ENCODE measurements at places on chromosomes 1 and 21.

GRCh38 chr1:43742026-43742425 lies 34.7 kb downstream of the ST3GAL3 start:
- peaks cover 30% of the 10 kb centered on the region for H3K36me3 ChIP-seq
- H3K27me3 ChIP-seq = no peaks in the 10 kb centered on the region

GRCh38 chr1:94765958-94766357 lies 54.2 kb upstream of the SLC44A3 start:
- no peak overlapping the region for H3K4me3 ChIP-seq
- H3K27ac ChIP-seq = no peak overlapping the region
- DNase-seq = no peak
- H3K36me3 ChIP-seq = no peaks in the 10 kb centered on the region

GRCh38 chr1:29521438-29521715 lies 285.1 kb downstream of the PTPRU start:
- DNase-seq = no peak
- H3K27ac ChIP-seq = no peak overlapping the region
- no peaks in the 10 kb centered on the region for H3K4me1 ChIP-seq

GRCh38 chr1:27668808-27669723 lies 2.9 kb downstream of the IFI6 start:
- no peaks in the 10 kb centered on the region for H3K27me3 ChIP-seq
- H3K27ac ChIP-seq = no peak overlapping the region
- H3K36me3 ChIP-seq = no peaks in the 10 kb centered on the region
- no peak for DNase-seq
- H3K4me1 ChIP-seq = peaks cover 3% of the 10 kb centered on the region
- no peak overlapping the region for H3K4me3 ChIP-seq

- H3K4me3 ChIP-seq = peak overlapping the region; percentile 63
- H3K27me3 ChIP-seq = no peaks in the 10 kb centered on the region
- peaks cover 34% of the 10 kb centered on the region for H3K4me1 ChIP-seq
These were observed 673 bp upstream of the DHCR24 start for GRCh38 chr1:54887665-54888071.

- H3K4me3 ChIP-seq = no peak overlapping the region
- no peak for DNase-seq
- H3K36me3 ChIP-seq = no peaks in the 10 kb centered on the region
- peaks cover 4% of the 10 kb centered on the region for H3K4me1 ChIP-seq
- no peak overlapping the region for H3K27ac ChIP-seq
- H3K27me3 ChIP-seq = no peaks in the 10 kb centered on the region
These were observed 4.2 kb upstream of the PTPN22 start for GRCh38 chr1:113875714-113876113.

GRCh38 chr1:208691012-208691411 lies 446.8 kb upstream of the PLXNA2 start:
- DNase-seq = no peak
- no peaks in the 10 kb centered on the region for H3K4me1 ChIP-seq
- no peaks in the 10 kb centered on the region for H3K27me3 ChIP-seq
- no peaks in the 10 kb centered on the region for H3K36me3 ChIP-seq
- H3K27ac ChIP-seq = no peak overlapping the region

DNA sequence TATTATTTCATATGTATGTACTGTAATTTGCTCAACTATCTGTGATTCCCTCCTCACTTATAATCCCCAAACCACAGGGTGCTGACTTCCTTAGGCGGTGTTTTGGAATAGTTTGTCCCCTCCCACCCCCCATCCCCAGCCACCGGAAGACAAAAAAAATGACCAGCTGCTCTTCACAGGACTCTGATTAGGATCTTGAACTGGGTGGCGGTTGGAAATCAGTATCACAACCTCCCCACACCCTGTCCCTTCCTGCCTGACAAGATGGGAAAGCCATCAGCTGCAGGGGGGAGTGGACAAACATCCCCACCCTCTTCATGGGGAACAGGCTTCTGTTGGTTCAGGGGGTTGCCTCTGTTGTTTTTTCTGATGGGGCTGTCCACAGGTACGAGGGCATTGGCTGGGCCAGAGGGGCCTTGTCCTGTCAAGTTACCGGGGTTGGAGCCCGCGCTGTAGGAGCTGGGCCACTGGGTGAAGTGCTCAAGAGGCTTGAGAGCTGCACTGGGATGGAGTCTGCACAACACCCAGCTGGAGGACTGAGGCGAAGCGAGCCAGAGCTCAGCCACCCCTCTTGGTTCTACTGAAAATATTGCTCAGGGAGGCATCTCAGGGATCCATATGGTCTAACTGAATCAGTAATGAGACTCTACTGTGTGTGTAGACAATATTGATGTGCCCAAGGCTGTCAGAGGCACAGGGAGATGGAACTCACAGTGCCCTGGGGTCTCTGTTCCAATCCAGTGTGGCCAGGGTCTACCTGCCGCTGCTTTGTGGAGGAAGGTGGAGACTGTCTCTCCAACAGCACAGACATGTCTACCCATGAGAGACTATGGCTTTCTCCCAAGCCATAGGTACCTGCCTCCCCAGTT lies 28.2 kb downstream of the NAV1 start:
- H3K27ac ChIP-seq = no peak overlapping the region
- H3K27me3 ChIP-seq = no peaks in the 10 kb centered on the region
- H3K4me3 ChIP-seq = no peak overlapping the region
- no peaks in the 10 kb centered on the region for H3K36me3 ChIP-seq

- peaks cover 3% of the 10 kb centered on the region for H3K36me3 ChIP-seq
- H3K4me3 ChIP-seq = no peak overlapping the region
- peaks cover 37% of the 10 kb centered on the region for H3K4me1 ChIP-seq
- no peaks in the 10 kb centered on the region for H3K27me3 ChIP-seq
- H3K27ac ChIP-seq = no peak overlapping the region
These were observed 11.1 kb downstream of the VANGL2 start for GRCh38 chr1:160411271-160412027.

- H3K27me3 ChIP-seq = no peaks in the 10 kb centered on the region
- H3K4me1 ChIP-seq = peaks cover 15% of the 10 kb centered on the region
- no peaks in the 10 kb centered on the region for H3K36me3 ChIP-seq
- DNase-seq = no peak
- H3K27ac ChIP-seq = no peak overlapping the region
These were observed 2.8 kb downstream of the ANKRD34A start for GRCh38 chr1:145961425-145962156.

- no peak overlapping the region for H3K27ac ChIP-seq
- H3K4me1 ChIP-seq = peaks cover 2% of the 10 kb centered on the region
- H3K4me3 ChIP-seq = no peak overlapping the region
- H3K36me3 ChIP-seq = no peaks in the 10 kb centered on the region
- no peak for DNase-seq
- H3K27me3 ChIP-seq = no peaks in the 10 kb centered on the region
These were observed 52.8 kb downstream of the SPSB1 start for GRCh38 chr1:9345471-9345870.

GRCh38 chr1:177170756-177171535 lies at the start of gene BRINP2:
TSS of gene BRINP2 (plus strand) at chr1:177170958. CDS start at chr1:177229877, 58,919 bp downstream.
- H3K4me3 ChIP-seq = no peak within 1 kb of the TSS
- peaks cover 74% of the 10 kb centered on the region for H3K27me3 ChIP-seq
- H3K36me3 ChIP-seq = no peaks in the 10 kb centered on the region
- DNase-seq = no peak

DNA sequence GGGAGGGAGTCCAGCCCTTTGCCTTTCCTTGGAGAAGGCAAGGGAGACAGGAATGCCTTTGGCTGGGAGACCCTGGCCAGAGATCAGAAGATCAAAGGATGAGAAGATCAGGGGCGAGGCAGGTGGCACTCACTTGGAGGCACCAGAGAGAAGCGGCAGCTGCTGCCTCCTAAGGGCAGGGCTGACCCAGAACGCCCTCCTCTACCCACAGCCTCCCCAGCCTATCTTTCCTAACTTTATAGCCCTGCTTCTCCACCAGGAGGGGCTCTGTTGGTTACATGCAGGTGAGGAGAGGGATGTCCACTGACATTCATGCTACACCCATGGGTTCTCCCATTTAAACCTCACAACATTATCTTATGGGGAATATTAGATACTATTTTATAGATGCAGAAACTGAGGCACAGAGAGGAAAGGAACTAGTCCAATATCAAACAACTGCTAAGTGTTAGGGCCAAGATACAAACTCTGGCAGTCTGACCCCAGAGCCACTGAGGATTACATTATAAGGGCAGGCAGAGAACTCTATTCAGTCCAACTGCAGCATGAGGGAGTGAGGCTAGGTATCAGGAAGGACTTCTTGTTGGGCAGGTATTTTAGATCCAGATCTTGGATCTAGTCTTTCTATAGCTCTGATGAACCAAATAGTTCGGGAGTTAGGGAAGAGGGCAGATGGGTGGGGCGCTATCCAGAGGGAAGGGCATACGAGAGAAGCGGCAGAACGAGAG lies 19.9 kb downstream of the LGR6 start:
- H3K4me1 ChIP-seq = no peaks in the 10 kb centered on the region
- H3K36me3 ChIP-seq = no peaks in the 10 kb centered on the region
- no peak overlapping the region for H3K27ac ChIP-seq
- no peaks in the 10 kb centered on the region for H3K27me3 ChIP-seq

- H3K4me1 ChIP-seq = no peaks in the 10 kb centered on the region
- H3K4me3 ChIP-seq = no peak overlapping the region
- 0 out of 2 replicates have a peak, but pooled peaks cover 5% of the 10 kb centered on the region for H3K36me3 ChIP-seq
- H3K27me3 ChIP-seq = no peaks in the 10 kb centered on the region
- no peak overlapping the region for H3K27ac ChIP-seq
These were observed 11.2 kb upstream of the CACYBP start for GRCh38 chr1:174988539-174988938.

GRCh38 chr1:115246526-115246925 lies 91.5 kb downstream of the NGF start:
- H3K27me3 ChIP-seq = no peaks in the 10 kb centered on the region
- H3K4me1 ChIP-seq = peaks cover 4% of the 10 kb centered on the region
- H3K27ac ChIP-seq = no peak overlapping the region
- no peaks in the 10 kb centered on the region for H3K36me3 ChIP-seq
- no peak overlapping the region for H3K4me3 ChIP-seq

DNA sequence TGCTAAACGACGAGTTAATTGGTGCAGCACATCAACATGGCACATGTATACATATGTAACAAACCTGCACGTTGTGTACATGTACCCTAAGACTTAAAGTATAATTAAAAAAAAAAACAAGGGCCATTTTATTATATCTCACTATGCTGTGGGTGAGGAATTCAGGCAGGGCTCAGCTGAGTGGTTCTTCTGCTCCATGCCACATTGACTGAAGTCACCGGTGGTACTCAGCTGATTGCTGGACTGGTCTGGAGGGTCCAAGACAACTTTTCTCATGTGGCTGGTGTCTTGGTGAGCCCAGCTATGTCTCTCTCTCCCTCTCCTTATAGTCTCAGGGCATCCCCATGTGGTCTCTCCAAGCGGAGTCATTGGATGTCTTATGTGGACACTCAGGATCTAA lies 275.0 kb downstream of the GRIK3 start:
- no peaks in the 10 kb centered on the region for H3K27me3 ChIP-seq
- H3K4me1 ChIP-seq = no peaks in the 10 kb centered on the region
- no peak overlapping the region for H3K27ac ChIP-seq
- no peak overlapping the region for H3K4me3 ChIP-seq
- no peaks in the 10 kb centered on the region for H3K36me3 ChIP-seq

GRCh38 chr1:9371391-9371935 lies 78.8 kb downstream of the SPSB1 start:
- H3K27me3 ChIP-seq = no peaks in the 10 kb centered on the region
- no peaks in the 10 kb centered on the region for H3K36me3 ChIP-seq
- DNase-seq = no peak
- H3K27ac ChIP-seq = no peak overlapping the region

- no peaks in the 10 kb centered on the region for H3K4me1 ChIP-seq
- DNase-seq = no peak
- H3K36me3 ChIP-seq = no peaks in the 10 kb centered on the region
- H3K27ac ChIP-seq = no peak overlapping the region
- H3K27me3 ChIP-seq = peaks cover 57% of the 10 kb centered on the region
- H3K4me3 ChIP-seq = no peak overlapping the region
These were observed 9.3 kb downstream of the HLX start for GRCh38 chr1:220888417-220888986.

DNA sequence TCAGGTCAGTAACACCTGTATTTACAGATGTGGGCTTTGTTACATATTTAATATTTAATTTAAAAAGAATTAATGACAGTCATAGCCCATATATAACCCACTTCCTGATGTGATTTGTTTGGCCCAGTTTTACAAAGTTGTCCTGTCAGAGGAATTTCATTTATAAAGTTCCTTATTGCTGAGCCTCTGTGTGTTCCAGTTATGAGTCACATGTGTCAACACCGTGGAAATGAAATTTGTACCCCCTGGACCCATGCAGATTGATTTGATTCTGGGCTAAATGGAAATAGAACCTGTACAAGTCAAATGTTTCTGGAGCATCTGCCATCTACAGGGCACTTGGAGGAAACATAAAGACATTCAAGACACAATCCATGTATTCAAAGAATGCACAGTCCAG lies 149.2 kb downstream of the CACNA1E start:
- H3K4me1 ChIP-seq = no peaks in the 10 kb centered on the region
- no peak for DNase-seq
- H3K4me3 ChIP-seq = no peak overlapping the region
- no peak overlapping the region for H3K27ac ChIP-seq
- H3K36me3 ChIP-seq = no peaks in the 10 kb centered on the region
- H3K27me3 ChIP-seq = peaks cover under 1% of the 10 kb centered on the region

DNA sequence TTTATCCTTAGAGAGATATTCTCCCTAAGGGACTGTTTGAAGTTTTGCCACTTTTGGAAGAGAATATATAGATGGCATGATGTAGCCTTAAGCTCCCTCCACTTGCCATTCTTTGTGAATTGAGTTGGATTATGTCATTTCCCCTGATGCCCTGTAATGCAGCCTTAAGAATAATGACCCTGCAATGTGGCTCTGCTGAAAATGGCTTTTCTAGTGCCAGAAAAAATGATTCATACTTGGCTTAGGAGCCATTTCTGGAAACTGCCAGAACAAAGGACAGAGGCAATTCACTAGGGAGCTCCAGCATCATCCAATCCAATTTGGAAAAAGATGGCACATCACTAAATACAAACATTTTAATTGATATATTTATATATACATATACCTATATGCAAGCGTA lies 265.3 kb downstream of the SPATA17 start:
- no peaks in the 10 kb centered on the region for H3K36me3 ChIP-seq
- H3K27me3 ChIP-seq = no peaks in the 10 kb centered on the region
- H3K4me3 ChIP-seq = no peak overlapping the region
- no peak for DNase-seq
- H3K4me1 ChIP-seq = no peaks in the 10 kb centered on the region

- H3K36me3 ChIP-seq = no peaks in the 10 kb centered on the region
- no peak overlapping the region for H3K4me3 ChIP-seq
- H3K27me3 ChIP-seq = no peaks in the 10 kb centered on the region
- no peak for DNase-seq
- no peak overlapping the region for H3K27ac ChIP-seq
- H3K4me1 ChIP-seq = no peaks in the 10 kb centered on the region
These were observed 77.8 kb downstream of the TM2D1 start for GRCh38 chr1:61647142-61647541.

DNA sequence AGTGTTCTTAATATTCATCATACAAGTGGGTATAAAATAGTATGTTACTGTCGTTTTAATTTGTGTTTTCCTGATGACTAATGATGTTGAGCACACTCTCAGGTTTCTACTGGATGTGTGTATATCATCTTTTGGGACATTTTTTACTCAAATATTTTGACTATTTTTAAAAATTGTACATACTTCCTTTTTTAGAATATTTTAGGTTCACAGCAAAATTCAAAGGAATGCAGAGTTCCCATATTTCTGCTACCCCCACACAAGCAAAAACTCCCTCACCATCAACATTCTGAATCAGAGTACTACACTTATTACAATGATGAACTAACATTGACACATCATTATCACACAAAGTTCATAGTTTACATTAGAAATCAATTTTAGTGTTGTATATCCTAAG lies 114.5 kb downstream of the DPYD start:
- H3K36me3 ChIP-seq = no peaks in the 10 kb centered on the region
- DNase-seq = no peak
- H3K4me3 ChIP-seq = no peak overlapping the region
- no peaks in the 10 kb centered on the region for H3K4me1 ChIP-seq
- no peaks in the 10 kb centered on the region for H3K27me3 ChIP-seq

- H3K4me3 ChIP-seq = no peak overlapping the region
- H3K27ac ChIP-seq = peak overlapping the region; percentile 92
- H3K36me3 ChIP-seq = no peaks in the 10 kb centered on the region
- no peaks in the 10 kb centered on the region for H3K27me3 ChIP-seq
- H3K4me1 ChIP-seq = peaks cover 27% of the 10 kb centered on the region
These were observed 97.7 kb upstream of the JUN start for GRCh38 chr1:58881471-58881994.
